ENCODE measurements at places on chromosomes 2 and 18. TPM values are rescaled to one million over a fixed set of nuclear protein-coding genes. Genes with fewer than 3 reads are reported as not detected.

SLC14A1 gene
- total RNA-seq = 15.2 TPM

SCN1A gene
- 11.1 TPM for total RNA-seq

AP1S3 gene
- total RNA-seq = 6.3 TPM

CRYGC gene
- not detected for total RNA-seq

CENPA gene
- total RNA-seq = 4.1 TPM

EPG5 gene
- 23.8 TPM for total RNA-seq

CCBE1 gene
- total RNA-seq = 2.4 TPM

ARMC9 gene
- total RNA-seq = 25.8 TPM

HTR2B gene
- total RNA-seq = 1.2 TPM

SLC19A3 gene
- 6.7 TPM for total RNA-seq

DNAJC5G gene
- not detected for total RNA-seq

RGPD8 gene
- 55.9 TPM for total RNA-seq

UGT1A10 gene
- 0.48 TPM for total RNA-seq

C2orf15 gene
- total RNA-seq = 1.7 TPM

GAREM1 gene
- total RNA-seq = 5.1 TPM

GAL3ST2 gene
- 2.2 TPM for total RNA-seq

VIT gene
- total RNA-seq = 3.9 TPM

DPP10 gene
- 34.2 TPM for total RNA-seq

PRKAG3 gene
- not detected for total RNA-seq

Measured in umbilical cord (tissue), 2 donors.